Activated T-cell treated with anti-CD3 and anti-CD28 coated beads for 24 hours (primary cell): ENCODE measurements at places on chromosomes 7 and 10.

GRCh38 chr10:96784253-96784652, 47.8 kb upstream of the LCOR start:
- DNase-seq: no peak

- DNase-seq: no peak
These were observed 75.3 kb downstream of the GRB10 start for GRCh38 chr7:50707236-50708006.

GRCh38 chr7:151599401-151600227, 79.9 kb upstream of the RHEB start:
- peak; percentile 3 for DNase-seq

DNA sequence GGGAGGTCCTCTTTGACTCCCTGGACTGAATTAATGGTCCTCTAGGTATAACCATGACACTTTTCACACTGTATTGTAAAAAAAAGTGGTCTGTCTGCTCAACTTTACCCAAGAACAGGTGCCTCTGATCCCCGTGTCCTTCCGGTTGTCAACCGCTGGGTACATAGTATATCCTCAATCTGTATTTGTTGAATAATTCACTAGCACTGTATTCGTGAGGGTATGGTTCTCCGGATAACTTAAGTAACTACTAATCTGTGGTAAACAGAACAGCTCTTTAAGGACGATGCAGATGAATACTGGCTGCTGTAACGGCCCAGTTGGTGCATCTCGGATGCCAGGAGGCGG, 472 bp upstream of the ADAM22 start:
- no peak for DNase-seq

DNA sequence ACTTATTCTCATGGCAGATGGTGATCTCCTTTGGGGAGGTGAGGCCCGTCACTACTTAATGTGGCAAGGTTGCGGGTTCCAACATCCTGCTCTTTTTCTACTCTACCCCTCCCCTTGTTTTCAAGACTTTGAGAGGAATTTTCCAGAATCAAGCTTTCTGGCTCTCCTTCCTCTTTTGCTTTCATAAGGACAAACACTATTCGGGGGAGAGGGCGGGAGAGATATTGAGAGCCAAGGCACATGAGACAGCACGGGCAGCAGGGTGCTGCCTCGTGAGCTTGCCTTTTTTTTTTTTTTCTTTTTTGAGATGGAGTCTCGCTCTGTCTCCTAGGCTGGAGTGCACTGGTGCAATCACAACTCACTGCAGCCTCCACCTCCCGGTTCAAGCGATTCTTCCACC, 6.9 kb upstream of the PFKFB3 start:
- no peak for DNase-seq

DNA sequence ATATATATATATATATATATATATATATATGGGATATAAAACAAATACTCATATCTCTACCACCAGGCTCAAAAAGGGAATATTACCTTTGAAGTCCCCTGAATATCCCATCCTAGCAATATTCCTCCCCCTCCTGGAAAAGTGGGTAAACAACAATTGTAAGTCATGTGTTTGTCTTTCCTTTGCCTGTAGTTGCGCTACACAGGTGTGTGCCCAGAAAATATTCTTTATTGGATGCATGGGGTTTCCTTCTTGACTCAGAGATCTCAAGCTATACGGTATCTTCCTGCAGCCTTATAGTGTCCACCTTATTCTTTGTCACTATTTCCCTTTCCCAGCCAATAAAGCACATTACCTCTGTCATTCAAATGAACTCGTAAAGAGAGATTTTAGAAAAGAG, 54.2 kb downstream of the MET start:
- DNase-seq: no peak

- no peak for DNase-seq
These were observed 121.1 kb upstream of the ZEB1 start for GRCh38 chr10:31197886-31198285.

DNA sequence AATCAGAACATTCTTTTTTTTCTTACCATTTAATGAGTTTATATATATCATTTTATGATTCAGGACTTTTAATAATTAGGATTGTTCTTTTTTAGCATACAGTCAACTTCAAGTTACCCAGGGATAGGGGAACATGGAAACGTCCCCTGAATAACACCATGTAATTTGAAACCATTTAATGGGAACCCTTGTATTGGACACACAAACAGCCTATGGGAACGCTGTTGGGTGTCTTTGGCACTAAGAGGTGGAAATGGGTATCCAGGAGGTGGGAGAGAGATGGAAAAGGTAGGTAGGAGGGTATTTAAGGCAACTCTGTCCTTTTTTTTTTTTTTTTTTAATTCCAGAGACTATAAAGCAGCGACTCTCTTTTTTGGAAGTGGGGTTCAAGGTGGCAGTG, 2.6 kb downstream of the LUC7L2 start:
- no peak for DNase-seq

GRCh38 chr10:63431962-63432797, 33.6 kb downstream of the JMJD1C start:
- no peak for DNase-seq

DNA sequence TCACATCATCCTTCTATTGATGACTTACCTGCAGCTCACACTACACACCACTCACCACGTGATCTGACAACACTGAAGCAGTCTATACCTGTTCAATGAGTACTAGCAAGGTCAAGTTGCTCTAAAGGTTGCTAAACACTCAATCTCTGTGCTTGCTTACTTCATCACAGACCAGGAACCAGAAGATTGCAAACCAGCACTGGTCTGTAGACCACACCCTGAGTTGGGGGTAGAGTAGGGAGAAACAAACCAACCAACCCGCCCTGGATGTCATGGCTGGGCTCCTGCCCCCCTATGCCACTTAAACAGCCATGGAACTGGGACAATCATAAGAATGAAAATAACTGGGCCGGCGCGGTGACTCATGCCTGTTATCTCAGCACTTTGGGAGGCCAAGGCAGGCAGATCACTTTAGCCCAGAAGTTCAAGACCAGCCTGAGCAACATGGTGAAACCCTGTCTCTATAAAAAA, 19.6 kb downstream of the DLG5 start:
- no peak for DNase-seq

DNA sequence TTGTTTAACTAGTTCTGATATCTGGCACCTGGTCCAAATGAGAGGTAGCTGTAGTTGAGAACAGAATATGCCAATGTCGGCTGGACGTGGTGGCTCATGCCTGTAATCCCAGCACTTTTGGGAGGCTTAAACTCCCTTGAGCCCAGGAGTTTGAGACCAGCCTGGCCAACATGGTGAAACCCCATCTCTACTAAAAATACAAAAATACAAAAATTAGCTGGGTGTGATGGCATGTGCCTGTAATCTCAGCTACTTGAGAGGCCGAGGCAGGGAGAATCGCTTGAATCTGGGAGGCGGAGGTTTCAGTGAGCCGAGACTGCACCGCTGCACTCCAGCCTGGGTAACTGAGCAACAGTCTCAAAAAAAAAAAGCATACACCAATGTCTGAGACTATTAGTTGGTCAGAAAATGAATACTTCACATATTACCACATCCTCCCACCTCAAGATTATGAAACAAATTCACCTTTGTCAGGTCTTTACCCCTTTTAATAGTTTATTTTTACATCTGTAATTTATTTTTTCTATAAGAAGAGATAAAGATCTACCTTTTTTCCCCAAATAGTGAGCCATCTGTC, 38.8 kb downstream of the EPC1 start:
- no peak for DNase-seq
